NCI-H345 (cell line): ENCODE measurements at places on chromosomes 7 and 10.

DNA sequence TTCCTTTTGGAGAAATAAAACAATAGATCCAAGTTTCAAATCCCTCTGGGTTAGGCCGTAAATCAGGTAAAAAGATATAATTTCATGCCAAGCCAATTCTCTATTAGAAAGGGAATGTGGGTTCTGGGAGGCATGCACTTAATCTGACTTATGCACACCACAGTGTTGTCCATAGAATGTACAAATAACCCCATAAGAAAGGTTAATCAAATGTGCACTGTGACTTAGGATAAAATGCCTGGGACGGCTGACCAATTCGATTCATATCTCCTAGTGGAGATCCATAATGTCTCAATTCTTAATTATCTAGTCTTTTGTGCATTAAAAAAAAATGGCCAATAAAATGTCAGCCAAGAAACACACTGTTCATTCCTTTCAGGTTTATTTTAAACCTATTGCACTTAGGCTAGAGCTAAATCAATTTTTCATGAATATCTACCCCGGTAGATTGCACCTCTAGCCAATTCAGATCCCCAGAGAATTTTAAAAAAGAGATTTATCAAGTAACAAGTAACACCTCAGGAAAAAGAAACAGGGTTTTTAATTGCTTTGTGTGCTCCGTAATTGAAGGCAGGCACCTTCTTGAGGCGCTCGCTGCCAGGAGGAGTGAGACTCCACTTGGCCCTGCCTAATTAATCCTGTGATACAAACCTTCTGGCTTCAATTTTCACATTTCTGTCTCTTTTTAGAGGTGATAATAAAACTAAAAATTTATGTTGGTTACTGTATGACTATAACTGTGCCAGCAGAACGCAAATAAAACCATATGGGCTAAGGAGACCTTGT, 265.1 kb downstream of the ETV1 start:
- DNase-seq, result no peak

DNA sequence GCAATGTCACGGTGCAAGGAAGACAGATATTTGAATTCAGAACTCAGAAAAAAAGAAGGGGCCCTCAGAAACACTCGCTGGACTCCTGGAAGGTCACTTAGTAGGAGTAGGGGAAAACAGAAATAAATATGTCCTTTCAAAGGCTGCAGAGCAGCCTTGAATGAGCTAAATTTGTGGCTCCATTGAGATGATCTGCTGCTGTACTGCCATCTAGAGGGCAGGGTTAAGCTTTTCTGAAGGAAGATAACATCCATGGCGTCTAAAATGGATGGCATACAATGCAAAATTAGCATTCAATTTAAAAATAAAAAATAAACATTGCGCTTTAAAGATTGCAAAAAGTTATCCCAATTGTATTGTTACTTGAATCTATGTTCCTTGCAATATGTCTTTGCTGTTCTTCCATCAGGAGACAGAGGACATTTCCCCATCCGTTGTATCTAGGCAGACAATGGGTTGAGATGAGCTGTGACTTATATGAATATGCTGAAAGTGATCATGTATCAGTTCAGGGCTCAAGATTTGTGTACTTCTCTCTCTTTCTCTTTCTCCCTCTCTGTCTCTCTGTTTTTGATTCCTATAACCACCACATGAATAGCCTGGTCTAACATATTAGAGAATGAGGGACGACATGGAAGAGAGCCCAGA, 642.2 kb downstream of the SH2D4B start:
- no peak for DNase-seq

DNA sequence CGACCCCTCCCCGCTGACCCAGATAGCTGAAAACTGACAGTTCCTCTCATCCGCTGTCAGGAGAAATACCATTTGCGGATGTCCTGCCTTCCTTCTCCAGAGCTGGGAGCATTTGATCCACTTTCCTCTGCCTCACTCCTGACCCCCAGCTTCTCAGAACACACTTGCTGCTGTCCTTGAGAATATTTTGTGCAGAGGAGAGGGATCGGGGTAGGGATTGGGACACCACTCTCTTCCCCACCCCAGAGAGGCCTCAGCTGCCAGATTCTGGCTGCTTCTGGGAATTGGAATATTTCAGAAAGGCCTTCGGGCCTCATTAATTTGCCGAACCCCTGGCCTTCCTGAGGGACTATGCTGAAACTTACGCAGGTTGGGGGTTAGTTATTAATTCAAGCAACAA, 97.0 kb downstream of the C10orf105 start:
- DNase-seq, result no peak

- DNase-seq, result no peak
These were observed 19.5 kb downstream of the EN2 start for GRCh38 chr7:155477476-155477875.

DNA sequence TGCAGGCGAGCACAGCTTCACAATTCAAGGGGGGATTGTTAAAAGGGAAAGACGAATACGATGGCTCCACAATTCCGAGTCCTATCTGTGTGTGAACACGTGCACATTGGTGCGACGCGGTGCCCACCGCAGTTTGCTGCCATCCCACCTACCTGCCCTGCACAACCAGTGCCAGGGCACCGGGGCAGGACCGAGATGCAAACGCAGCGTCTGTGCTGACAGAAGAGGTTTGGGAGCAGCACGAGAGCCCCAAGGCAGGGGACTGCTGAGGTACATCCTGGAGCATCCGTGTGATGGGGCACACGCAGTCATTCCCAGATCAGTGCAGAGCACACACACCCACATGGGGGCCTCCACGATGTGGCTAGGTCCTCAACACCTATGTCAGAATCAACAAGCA, 221.3 kb downstream of the DNAJB6 start:
- DNase-seq, result no peak

DNA sequence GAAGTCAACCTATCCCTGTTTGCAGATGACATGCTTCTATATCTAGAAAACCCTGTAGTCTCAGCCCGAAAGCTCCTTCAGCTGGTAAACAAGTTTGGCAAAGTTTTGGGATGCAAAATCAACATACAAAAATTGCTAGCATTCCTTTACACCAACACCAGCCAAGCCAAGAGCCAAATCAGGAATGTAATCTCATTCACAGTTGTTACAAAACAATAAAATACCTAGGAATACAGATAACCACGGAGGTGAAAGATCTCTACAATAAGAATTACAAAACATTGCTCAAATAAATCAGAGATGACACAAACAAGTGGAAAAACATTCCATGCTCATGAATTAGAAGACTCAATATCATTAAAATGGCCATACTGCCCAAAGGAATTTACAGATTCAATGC, 50.4 kb upstream of the ZNF365 start:
- no peak for DNase-seq

GRCh38 chr10:10794791-10795191, 222.9 kb upstream of the CELF2 start:
- DNase-seq, result no peak

- no peak for DNase-seq
These were observed 92.8 kb downstream of the DOCK1 start for GRCh38 chr10:126997801-126998590.

- DNase-seq, result no peak
These were observed 2.1 kb upstream of the CASD1 start for GRCh38 chr7:94507462-94507861.

GRCh38 chr10:61181832-61182231, 237.8 kb upstream of the RHOBTB1 start:
- DNase-seq, result no peak
